NCI-H748 treated with DMSO at 0.1 percent for 48 hours (cell line): ENCODE measurements at places on chromosomes 3 and 15.

DNA sequence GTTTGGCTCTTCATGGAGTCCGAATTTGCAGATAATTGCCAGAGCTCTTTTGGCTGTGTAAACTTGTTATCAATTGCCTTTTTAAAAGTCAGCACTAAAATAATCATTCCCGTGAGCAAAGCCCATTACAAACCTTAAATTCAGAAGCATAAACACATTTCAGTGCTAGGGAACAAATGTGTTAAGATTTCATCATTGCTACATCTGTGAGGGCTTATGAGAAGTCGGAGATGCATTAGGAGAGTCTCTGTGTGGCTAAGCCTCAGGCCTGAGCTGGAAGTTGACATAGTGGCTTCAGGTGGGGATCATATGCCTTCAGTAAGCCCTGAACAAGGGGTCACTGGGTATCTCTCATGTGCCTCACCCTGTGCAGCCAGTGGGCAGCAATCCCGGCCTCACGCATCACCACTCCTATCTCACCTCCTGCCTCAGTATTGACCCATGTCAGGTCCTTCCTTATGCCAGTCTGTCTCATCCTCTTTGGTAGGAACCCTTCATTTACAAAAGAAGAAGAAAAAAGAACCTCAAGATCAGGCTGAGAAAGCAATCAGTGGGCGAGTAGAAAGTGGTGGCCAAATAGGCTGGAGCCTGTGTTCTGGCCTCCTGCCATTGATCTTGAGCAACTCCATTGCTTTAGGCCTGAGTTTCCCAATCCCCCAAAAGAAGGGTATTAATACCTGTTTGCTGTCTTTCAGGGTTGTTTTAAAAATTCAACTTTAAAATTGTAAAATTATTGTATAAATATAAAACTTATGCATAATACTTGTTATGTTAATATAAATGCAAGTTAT is 233.5 kb downstream of the IL20RB start:
- no peak for DNase-seq

- no peak for DNase-seq
Observed at GRCh38 chr3:40663280-40663679, 138.5 kb downstream of the ZNF621 start.

- DNase-seq, result no peak
Observed at GRCh38 chr3:48431224-48432029, 1.5 kb upstream of the PLXNB1 start.

DNA sequence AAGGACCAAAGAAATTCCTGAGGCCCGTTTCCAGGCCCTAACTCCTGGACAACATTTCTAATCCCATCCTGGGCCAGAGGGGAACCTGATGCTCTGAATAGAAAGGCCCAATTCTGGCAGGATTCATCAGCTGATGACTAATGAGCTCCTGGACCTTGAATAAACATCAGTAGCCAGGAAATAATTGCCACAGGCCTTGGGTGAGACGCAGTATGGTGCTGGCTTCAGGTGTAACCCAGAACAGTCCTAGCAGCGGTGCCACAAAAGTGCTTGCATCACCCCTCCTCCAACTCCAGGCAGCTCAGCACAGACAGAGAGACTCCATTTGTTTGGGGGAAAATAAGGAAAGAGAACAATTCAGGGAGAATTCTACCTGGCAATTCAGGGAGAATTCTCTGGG is 184.7 kb upstream of the POU1F1 start:
- DNase-seq, result no peak

- DNase-seq, result no peak
Observed at GRCh38 chr15:38149315-38149714, 103.3 kb upstream of the SPRED1 start.

- DNase-seq, result no peak
Observed at GRCh38 chr15:57440167-57440566, 63.9 kb downstream of the CGNL1 start.

DNA sequence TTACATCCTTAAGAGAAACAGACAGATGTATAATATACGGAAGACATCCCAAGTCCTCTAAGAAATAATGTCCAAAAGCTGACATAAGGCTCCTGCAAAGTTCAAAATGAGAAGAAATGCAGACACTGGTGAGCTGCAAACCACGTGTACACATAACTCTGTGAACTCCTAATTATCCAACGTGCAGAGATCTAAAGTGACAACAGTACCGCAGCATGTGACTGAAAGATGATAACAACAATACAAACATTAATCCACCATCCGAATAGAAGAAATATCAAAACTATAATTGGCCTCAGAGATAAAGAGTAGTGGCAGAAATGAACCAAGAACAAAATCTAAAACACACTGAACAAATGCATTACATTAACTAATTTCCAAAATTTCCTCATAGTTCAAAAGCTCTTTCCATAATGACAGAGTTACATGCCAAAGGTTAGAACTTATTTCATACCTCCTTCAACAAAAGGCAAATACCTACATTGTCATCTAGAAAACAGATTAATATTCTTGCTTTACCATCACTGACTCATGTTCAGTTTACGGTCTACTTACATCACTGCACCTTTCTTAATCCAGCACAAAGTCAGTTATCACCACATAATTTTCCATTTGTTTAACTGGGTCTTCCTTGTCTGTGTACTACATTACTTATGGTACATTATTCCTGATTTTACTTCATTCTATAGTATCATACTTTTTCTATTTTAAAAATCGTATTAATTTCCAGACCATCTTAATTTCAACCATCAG is 2.2 kb downstream of the PDCD10 start:
- no peak for DNase-seq

- DNase-seq, result no peak
Observed at GRCh38 chr3:177196456-177197040, 734 bp downstream of the TBL1XR1 start.

GRCh38 chr3:177887475-177887874 is 648.8 kb upstream of the KCNMB2 start:
- DNase-seq, result no peak

- no peak for DNase-seq
Observed at GRCh38 chr15:77852241-77853007, 219.7 kb upstream of the LINGO1 start.

DNA sequence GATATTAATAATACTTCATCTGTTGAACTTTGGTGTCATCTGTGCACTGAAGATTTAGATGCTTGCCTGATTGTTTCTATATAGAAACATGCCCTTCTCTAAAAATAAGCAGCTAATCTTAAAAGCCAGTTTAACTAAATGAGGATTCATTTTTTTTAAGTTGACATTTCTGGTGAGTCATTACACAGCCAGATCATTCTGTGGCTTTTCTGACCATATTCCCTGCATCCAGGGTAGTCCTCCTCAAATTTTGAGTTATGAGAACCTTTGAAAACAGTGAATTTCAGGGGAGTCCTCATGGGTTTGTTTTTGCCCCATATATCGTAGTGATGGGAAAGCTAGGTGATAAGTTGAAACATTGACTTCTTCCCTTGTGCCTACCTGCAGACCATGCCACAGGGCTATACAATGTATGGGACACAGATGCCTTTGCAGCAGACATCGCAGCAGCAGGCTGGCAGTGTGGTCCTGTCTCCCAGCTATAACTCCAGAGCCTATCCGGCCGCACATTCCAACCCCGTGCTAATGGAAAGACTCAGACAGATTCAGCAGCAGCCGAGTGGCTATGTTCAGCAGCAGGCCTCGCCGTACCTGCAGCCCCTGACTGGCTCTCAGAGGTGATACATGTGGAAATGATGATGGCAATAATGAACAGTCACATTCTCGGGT is 26.5 kb upstream of the P2RY12 start:
- DNase-seq, result no peak

- no peak for DNase-seq
Observed at GRCh38 chr3:20066850-20067617, 26.8 kb downstream of the KAT2B start.

DNA sequence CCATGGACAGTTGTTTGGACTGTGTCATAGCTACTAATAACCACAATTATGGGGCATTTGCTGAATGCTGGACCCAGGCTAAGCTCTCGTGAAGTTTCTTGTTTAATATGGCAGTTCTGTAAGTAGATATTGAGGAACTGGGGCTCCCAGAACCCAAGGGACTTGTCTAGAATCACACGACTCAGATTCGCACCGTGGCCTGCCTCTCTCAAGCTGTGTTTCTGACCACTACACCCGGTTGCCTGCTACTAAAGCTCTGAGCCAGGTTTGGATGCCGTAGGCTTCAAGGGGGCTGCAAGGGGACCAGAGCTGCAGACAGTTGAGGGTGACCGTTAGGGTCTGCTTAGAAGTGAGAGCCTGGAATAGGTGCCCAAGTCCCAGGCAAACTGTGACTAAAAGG is 11.5 kb downstream of the TEX264 start:
- no peak for DNase-seq

- DNase-seq, result no peak
Observed at GRCh38 chr3:151794080-151794479, 19.8 kb upstream of the AADAC start.

DNA sequence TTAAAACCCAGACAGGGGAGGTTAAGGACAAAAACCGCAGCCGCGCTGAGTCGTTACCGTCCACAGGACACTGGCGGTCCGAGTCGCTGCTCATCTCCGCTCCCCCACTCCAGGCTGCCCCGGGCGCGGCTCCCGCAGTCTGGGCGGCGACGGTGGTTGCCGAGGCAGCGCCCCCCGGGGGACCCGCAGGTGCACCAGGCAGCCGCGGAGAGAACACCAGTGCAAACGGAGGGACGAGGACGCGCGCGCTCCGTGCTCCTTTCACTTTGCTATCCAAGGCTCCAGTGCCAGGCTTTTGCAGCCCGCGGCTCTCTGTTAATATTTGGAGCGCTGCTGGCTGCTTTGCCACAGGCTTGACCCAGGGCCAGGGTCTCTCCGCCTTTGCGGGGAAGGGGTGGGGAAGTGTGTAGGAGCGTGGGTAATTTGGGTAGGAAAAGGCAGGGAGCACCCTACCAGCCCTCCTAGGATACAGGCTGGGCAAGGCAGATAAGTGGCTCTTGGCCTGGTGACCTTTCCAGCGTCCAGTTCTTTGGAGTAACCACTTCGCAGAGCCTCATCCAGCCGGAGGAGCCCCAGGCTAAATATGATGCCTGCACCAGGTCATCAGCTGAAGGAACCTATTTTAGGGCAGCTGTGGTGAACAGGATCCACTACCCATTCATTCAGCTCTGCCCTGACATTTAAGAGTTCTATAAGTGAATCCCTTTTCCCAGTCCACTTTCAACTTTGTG is at the start of gene GADL1:
TSS of gene GADL1 (minus strand) at position 141 of the 731 bp plus-strand sequence. CDS start at position 94, 47 bp downstream.
- DNase-seq, result peak; percentile 54

- DNase-seq, result no peak
Observed at GRCh38 chr3:30616347-30617027, 10.1 kb downstream of the TGFBR2 start.
